Caudate nucleus (tissue), 63 donors: ENCODE measurements at places on chromosomes 4 and X.
A peak's percentile ranks its signal among the peaks of the same experiment; 100 is the strongest.

- no peak for DNase-seq
Observed at GRCh38 chr4:23091711-23092110, 399.0 kb downstream of the GBA3 start.

DNA sequence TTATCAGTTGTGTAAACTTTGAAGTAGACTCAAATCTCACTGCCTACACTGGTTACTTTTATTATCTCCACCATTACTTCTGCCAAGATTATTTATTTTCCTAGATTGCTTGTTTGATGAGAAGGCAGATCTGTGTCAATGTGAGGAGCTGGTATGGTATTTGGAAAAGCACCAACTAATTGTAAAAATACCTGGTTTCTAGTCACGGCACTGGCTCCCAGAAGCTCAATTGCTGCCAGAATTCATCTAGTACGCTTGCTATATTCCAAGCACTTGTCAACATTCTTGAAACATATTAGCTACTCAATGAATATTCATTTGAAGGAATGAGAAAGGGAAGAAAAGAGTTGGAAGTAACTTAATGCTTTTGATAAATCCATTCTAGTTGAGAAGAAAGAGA lies 1376.8 kb upstream of the ADGRL3 start:
- no peak for DNase-seq

GRCh38 chr4:124684301-124684700 lies 28.2 kb downstream of the ANKRD50 start:
- no peak for DNase-seq

DNA sequence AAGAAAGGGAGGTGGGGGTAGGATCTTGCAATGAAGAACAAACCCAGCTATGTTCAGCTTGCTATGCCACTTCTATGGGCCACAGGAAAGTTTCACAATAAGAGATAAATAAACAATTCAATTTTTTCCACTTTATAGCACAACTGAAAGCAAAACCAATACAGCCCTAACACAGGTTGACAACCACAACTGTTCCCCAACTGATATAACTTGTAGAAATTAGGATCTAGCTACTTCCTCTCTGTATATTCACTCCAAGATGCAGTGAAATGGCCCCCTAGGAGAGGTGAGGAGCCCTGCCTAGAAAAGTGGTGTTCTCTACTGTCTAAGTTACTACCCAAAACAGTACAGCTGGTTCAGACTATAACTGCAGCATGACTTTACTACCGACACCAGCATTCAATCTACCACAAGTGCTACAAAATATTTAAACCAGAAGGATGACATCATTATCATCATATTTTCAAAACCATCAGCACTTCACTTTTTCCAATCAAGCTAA lies 77.0 kb downstream of the FBXW7 start:
- no peak for DNase-seq

- DNase-seq: no peak
Observed at GRCh38 chr4:145541346-145541745, 59.7 kb downstream of the SMAD1 start.

- no peak for DNase-seq
Observed at GRCh38 chrX:54540289-54540688, 10.3 kb downstream of the GNL3L start.

- DNase-seq: no peak
Observed at GRCh38 chr4:122542411-122543236, 78.2 kb downstream of the IL21 start.

DNA sequence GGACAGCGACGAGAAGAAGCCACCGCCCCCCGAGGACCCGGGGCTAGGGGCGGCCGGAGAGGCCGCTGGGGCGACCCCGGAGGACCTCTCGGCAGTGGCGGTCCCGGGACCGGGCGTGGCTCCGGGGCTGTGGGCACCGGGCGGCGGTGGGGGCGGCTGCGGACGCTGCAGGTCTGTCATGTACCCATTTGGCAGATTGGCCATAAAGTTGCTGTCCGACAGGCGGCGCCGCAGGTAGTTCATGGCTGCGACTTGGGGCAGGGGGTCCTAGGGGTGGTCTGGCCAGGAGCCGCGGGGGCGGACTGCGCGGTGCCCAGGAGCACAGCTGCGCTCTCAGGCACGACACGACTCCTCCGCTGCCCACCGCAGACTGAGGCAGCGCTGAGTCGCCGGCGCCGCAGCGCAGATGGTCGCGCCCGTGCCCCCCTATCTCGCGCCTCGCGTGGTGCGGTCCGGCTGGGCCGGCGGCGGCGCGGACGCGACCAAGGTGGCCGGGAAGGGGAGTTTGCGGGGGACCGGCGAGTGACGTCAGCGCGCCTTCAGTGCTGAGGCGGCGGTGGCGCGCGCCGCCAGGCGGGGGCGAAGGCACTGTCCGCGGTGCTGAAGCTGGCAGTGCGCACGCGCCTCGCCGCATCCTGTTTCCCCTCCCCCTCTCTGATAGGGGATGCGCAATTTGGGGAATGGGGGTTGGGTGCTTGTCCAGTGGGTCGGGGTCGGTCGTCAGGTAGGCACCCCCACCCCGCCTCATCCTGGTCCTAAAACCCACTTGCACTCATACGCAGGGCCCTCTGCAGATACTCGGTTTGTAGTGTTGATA lies at the start of gene SYN1:
Gene SYN1 (minus strand): TSS at position 372 of the 817 bp plus-strand sequence. CDS start 129 bp downstream, at position 243.
- peak; percentile 39 for DNase-seq

- DNase-seq: no peak
Observed at GRCh38 chr4:87035881-87036509, 101.2 kb downstream of the AFF1 start.

DNA sequence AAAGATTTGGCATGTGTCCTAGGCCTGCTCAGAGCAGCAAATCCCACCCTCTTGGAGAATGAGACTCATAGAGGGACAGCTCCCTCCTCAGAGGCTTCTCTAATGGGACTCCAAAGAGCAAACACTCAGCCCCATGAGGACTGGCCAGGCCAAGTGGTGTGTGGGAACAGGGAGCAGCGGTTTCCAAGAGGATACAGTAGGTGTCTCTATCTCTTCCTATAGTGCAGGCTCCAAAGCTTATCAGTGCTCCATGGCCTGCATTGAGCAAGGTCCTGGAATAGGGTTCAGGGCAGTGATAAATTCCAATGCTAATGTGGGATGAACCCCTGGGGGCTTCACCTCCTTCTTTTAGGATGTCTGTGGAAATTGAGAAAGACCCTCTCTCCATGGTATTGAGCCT lies 15.7 kb upstream of the MAGEA10 start:
- no peak for DNase-seq

GRCh38 chr4:41095192-41095872 lies 119.0 kb downstream of the APBB2 start:
- no peak for DNase-seq

DNA sequence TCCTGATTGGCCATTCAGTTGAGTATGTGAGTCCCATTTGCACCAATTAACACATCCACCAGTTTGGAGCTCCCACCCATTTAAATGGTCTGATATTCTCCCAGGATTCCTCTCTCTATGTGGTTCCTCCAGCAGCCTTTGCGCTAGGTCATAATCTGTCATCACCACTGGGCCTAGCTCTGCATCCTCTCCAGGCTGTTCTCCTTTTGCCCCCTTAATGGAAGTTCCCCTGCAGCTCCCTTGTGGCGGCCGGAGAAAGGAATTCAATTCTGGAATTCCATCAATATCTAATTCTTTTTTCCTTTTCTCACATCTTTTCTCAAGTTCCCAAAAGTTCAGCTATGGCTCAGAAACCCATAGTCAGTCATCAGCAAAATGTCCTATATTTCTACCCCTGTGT lies 2184.4 kb upstream of the AGA start:
- DNase-seq: no peak

DNA sequence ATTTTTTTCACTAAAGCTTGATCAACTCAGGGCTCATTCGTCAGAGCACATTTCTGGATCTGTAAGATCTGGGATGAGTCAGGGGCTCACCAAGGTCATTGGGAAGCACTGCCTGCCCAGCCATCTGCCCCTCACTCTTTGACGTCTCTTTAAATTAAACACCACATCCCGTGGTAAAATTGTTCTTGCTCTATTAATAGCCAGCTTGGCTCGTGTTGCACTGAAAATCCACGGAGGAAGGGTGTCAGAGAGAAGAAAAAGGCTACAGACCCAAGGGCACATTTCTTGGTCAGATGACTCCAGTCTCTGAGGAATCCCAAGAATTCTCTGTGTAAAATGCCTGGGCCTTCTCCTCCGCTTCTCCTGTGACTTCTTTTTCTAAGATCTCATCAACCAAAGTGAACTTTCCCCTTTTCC lies 45.7 kb upstream of the GATB start:
- DNase-seq: no peak

DNA sequence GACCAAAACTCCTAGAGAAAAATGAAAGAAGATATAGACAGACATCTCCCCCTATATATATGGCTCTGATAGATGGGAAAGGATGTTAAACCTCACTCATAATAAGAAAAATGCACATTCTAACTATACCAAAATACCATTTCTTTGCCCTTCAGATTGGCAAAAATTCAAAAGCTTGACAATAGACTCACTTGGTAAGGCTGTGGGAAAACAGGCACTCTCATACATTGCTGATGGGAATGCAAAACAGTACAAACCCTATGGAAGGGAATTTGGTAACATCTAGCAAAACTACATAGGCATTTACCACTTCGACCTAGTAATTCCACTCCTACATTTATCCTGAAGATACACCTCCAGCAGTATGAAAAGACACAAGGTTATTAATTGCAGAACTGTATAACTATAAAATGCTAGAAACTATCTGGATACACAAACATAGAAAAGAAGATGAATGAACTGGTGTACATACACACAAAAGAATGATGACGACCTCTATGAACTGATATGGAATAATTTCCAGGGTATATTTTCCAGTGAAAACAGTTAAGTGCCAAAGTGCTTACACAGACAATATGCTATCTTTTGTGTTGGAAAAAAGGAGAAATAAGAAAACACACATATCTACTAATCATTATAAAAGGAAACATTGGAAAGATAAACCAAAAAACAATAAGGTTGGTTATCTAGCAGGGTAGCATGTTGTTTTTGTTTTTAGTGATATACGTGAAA lies 48.5 kb downstream of the WDFY3 start:
- DNase-seq: no peak

GRCh38 chrX:265502-265901 lies 15.7 kb upstream of the PLCXD1 start:
- no peak for DNase-seq
